ENCODE measurements at places on chromosomes 13 and 19.

- peak; percentile 40 for DNase-seq
These were observed 5.7 kb upstream of the MRPS31 start for GRCh38 chr13:40776681-40777165.

DNA sequence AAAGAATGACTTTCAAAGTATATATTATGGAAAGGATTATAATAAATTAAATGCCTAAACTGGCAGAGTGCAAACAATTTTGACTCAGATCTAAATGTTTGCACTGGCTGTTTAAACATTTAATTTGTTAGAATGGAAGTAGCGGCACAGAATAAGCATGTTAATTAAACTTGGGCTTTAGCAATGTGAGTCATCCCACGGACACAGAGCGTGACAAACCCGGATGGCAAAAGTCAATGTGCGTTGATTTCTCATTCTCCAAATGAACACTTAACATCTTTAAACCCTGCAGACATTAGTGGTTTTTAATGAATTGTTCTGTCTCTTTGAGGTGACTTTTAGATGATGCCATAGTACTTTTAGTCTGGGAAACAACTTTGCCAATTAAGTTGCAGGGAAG lies 38.4 kb downstream of the PCDH8 start:
- no peak for DNase-seq

GRCh38 chr13:83865161-83866137 lies 16.8 kb downstream of the SLITRK1 start:
- DNase-seq = no peak

GRCh38 chr13:49183672-49184325 lies 36.3 kb upstream of the MLNR start:
- no peak for DNase-seq

DNA sequence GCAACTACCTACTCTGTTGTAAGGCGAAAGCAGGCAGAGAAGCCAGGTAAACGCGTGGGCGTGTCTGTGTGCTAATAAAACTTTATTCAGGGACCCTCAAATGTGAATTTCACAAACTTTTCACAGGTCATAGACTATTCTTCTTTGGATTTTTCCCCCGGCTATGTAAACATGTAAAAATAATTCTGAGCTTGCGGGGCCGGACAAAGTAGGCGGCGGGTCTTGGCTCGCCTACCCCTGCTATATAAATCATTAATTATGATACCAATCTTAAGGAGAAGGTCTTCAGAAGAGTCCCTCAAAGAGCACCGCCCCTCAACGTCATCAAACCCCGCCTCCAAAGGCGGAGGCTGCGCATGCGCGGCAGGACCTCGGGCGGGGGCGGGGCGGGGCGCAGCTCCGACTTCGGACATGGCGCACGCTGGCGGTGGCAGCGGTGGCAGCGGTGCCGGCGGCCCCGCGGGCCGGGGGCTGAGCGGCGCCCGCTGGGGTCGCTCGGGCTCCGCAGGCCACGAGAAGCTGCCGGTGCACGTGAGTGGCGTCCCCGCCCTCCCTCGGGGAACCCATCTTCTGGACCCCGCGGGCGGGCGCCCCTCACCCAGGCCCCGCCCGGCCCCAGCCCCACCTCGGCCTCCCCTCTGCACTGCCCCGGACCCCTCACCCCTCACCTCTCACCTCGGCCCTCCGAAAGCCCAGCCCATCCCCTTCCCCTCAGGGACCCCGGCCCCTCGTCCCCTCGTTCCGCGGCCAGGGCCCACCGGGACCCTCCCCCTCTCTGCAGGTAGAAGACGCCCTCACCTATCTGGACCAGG lies at the start of gene SIN3B:
Gene SIN3B, plus strand, starts transcription at position 389 of the 812 bp plus-strand sequence. Its CDS starts 23 bp downstream, at position 412.
- peak; percentile 77 for DNase-seq

GRCh38 chr13:76643596-76643995 lies 242.6 kb downstream of the KCTD12 start:
- no peak for DNase-seq

DNA sequence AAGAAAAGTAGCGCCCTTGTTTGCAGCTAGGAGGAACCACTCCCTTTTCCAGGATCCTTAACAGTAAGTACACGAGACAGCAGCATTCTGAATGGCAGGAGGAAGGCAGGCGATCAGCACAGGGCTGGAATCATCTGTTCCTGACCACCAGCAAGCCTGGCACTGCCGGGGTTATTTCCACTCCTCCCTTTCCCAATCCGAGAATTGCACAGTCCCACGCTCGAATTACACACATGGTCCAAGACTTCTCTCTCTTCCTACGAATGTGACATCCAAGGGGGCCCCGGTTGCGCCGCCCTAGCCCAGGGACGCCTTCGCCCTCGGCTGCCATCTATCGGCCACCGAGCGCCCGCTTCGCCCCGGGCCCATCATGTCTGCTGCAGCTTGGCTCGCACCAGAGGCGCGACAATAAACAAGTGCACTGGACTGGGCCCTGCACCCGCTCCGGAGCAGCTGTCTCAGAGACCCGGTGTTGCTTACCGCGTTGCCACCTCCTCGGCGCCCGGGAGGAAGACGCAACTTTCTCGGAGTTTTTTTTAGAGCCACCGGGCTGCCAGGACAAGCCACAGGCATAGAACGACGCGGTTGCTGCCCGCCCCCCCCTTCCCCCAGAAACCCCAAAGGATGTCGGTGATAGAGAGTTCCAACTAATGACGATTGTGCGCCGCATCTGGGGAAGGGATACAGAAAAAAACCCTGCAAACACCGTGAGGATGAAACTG lies at the start of gene SLITRK5:
Gene SLITRK5, plus strand, starts transcription at position 341 of the 722 bp plus-strand sequence. CDS start 4,018 bp downstream, outside the sequence.
- peak; percentile 62 for DNase-seq

DNA sequence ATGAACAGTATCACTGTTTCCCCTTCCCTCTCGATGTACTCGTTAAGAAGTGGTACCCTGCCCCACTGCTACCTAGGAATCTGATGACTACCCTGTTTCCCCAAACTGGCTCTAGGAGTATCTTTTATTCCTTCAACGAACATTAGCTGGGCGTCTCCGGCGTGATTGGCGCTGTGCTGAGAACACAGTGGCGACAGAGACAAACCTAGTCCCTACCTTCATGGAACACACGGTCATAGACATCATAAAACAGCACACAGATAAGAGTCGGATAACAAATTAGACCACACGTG lies 730 bp downstream of the SYMPK start:
- no peak for DNase-seq

DNA sequence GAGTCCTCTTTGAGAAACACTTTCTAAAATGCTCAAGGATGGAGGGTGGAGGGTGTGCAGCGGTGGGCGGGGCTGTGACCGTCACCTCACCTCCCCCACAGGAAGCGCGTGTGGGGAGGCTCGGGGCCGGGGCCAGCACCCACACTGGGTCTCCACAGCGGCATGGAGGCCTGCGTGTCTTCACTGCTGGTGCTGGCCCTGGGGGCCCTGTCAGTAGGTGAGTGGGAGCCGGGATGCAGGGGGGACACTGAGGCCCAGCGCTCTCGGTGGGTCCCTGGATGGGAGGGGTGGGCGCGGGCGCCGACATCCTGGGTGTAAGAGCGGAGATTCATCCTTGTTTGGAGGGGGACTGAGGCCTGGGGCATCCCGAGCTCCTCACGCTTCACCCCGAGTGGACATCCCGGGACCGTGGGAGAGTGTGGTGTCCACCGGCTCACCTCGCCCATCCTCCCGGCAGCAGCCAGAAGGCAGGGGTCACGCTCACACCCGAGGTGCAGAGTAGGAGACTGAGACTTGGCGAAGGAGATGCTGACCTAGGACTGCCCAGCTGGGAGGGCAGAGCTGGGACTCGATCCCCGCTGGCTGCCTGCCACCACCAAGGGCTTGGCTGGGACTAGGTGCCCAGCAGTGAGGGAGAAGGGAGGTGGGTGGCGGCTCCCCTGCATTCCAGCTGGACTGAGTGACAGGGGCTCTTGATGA lies at the start of gene GZMM:
Gene GZMM, plus strand, starts transcription at position 144 of the 699 bp plus-strand sequence. Its CDS starts 19 bp downstream, at position 163.
- DNase-seq = peak; percentile 56

DNA sequence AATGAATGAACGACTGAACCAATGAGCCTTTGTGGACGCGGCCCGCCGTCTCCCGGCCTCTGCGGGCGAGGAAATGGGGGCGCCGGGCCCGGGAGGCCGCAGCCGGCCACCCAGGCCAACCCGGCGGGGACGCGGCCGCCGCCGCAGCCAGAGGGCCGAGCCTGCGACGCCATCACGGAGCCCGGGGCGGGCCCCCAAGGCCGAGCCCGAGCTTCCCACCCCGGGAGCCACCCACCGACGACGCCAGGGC lies 216 bp downstream of the SUGP2 start:
- DNase-seq = no peak

GRCh38 chr13:76148926-76149325 lies 512.8 kb downstream of the LMO7 start:
- no peak for DNase-seq

DNA sequence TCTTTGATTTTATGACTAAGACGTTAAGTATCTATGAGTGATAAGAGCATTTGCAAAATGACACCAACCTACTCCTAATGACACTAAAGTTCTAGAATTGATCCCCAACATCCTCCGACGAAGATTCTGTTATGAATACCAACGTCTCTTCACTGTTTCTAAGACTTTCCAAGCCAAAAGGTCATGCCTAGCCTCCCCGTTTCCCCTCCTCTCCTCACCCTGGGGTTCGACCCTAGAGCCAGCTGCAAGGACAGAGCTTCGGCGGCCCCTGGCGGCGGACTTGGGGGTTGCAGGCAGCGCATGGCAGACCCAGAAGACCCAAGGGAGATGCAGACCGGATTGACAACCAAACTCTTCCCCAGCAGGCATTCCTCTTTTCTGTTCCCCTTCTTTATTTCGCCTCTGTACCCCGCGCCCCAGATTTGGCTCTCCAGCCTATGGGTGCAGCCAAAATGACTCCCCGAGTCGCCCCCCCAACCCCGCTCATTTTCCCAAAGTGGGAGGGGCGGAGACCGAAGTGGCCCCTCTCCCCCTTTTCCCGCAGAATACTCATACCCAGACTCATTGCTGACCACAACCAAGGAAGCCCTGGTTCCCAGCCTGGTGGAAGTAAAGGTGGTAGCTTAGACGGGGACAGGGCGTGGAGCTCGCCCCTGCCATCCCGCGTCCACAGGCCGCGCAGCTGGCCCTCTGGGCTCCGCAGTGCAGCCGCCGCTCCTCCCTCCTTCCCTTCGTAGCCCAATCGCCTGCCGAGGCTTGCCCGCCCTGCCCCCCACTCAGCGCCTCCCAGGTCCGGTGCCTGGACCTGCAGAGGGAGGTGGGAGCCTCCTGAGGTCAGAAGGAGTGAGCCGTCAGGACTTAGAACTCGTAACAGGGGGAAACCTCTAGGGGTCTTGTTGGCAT lies 4.1 kb upstream of the EML2 start:
- peak; percentile 96 for DNase-seq

- DNase-seq = no peak
These were observed 106.4 kb downstream of the INSR start for GRCh38 chr19:7187605-7188339.

DNA sequence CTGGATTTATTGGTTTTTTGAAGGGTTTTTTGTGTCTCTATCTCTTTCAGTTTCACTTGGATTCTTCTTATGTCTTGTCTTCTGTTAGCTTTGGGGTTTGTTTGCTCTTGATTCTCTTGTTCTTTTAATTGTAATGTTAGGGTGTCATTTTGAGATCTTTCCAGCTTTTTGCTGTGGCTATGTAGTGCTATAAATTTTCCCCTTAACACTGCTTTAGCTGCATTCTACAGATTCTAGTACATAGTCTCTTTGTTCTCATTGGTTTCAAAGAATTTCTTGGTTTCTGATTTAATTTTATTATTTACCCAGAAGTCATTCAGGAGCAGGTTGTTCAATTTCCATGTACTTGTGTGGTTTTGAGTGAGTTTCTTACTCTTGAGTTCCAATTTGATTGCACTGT lies 24.6 kb downstream of the ZNF430 start:
- DNase-seq = no peak

DNA sequence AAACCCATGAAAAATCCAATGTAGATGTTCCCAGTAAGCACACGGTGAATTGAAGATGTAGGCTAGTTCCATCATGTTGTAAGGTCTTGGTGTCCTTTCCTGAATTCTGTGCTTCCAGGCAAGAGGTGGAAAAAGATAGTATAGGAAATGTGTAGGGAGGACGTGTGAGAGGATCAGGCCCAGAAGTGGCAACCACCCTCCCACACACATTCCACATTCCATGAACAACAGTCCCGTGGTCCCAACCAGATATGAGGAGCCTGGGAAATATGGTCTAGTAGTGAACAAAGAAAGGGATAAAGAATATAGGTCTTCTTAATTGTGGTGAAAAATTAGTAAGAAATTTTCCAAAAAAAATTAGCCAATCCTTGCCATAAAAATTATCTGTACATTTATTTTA lies 1254.2 kb upstream of the SLC10A2 start:
- no peak for DNase-seq

- no peak for DNase-seq
These were observed 13.1 kb upstream of the TMEM161A start for GRCh38 chr19:19151418-19151817.

GRCh38 chr19:51576850-51577249 lies 5.8 kb downstream of the ZNF175 start:
- no peak for DNase-seq

GRCh38 chr13:30727491-30728355 lies 7.6 kb upstream of the ALOX5AP start:
- no peak for DNase-seq
